Gastrocnemius medialis (tissue), 4 donors: ENCODE measurements at places on chromosomes 12 and 14. TPM values are rescaled to one million over a fixed set of nuclear protein-coding genes. Genes with fewer than 3 reads are reported as not detected.

Gene PLEKHD1
- total RNA-seq = not detected

Gene SCN8A
- total RNA-seq = not detected

Gene PSME1
- total RNA-seq = 69.2 TPM

Gene MMP17
- total RNA-seq = 1.6 TPM

Gene PPP1R13B
- 24.6 TPM for total RNA-seq

Gene KLRD1
- 0.10 TPM for total RNA-seq

Gene OTX2
- not detected for total RNA-seq
